CD4-positive, alpha-beta T cell treated with Interleukin-6 for 4 hours (primary cell): ENCODE measurements at places on chromosomes 2 and 18.

DNA sequence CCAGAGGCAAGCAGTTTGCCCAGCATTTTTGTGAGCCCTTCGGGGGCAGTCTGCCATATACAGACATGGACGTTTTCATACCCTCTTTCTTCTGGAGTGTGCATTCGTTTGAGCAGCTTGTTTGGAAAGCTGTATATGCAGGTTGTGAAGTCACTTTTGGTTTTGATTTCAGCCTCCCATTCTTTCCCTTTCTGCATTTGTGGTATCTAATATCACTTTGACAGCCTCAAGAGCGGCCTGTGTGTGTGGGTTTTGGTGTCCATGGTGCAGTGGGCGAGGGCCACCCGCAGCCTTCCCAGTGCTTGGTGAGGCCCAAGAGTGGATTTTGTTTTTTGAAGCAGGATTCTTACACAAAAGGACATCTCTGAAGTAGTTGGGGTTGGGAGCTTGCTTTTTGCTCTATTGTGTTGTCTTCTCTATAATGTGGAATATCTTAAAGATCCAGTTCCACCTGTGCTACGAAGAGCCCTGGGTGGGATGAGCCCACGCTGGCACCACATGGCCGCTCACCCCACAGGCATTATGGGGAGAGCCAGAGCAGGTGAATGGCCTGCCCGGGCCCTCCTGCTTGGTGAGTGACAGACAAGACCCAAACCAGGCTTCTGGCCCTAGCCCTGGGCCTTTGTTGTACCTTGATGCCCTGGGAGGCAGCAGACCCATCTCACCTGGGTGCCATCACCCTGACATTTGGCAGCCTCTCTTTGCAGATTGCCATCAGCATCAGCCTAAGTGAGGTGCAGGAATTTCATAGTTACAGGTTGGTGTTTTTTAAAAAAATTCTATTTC lies 29.5 kb downstream of the INPP4A start:
- peak; percentile 21 for DNase-seq

GRCh38 chr2:10372203-10372861 lies 69.6 kb downstream of the HPCAL1 start:
- DNase-seq: no peak

DNA sequence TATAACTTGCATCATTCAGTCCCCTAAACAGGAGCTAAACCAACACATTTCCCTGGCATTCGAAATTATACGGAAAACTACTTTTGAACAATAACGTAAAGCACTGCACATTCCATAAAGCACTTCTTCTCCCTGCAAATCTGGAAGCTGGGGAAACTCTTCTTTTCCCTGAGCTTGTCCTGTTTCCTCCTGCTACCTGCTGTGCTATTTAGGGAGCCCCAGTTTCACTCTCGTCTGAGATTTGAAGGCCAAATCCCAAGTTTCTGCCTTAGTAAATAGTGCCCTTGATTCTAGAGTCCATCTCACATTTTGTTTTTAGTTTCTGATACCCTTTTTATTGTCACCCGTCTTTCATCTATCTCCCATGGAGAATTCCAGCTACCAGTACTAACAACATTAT lies 67.7 kb upstream of the OSR1 start:
- DNase-seq: no peak

GRCh38 chr18:25883091-25883490 lies 207.3 kb downstream of the SS18 start:
- no peak for DNase-seq

- no peak for DNase-seq
Measured at GRCh38 chr2:14626873-14627272, 5.6 kb upstream of the LRATD1 start.

DNA sequence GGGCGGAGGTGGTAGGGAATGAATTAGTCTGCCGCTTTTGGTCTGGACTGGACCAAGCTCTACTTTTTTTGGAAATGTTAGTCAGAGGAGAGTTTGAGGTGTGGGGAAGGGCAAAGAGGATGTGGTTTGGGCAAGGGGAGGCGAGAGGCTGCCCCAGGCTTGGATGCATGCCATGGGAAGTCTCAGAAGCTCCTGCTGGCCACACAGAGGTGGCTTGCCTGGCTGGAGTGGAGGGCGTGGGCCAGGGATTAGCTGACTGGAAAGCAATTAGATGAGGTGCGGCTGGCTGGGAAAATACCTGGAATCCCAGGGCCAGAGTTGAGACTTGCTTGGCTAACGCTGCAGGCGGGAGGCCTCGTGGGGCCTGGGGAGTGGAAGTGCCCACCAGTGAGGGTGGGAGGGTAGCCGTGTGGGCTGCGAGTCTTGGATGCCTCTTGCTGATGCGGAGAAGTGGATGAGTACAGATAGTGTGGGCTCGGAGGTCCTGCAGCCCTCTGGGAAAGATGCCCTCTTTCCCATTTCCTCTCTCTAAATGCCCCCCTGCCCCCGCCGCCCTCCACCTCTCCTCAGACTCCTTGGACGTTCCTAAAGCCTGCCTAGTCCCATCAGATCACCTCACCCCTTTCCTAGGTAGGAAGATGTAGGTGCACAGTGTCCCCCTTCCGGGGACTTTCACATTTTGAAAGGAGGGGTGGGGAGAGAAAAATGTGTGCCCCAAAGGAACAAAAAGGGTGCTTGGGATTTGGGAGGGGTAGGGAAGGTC lies 117.6 kb downstream of the SMAD7 start:
- peak; percentile 29 for DNase-seq

DNA sequence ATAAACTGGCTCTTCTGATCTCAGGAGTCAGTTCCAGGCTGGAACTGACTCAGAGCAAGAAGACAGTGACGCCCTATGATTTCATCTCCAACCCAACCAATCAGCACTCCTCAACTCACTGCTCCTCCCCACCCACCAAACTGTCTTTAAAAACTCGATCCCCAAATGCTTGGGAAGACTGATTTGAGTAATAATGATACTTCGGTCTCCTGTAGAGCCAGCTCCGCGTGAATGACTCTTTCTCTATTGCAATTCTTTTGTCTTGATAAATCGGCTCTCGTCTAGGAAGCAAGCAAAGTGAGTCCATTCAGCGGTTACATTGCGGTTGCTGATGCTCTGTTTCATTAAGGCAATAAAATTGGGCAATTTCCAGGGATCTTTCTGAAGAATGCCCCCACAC lies 1025.3 kb upstream of the CNTNAP5 start:
- DNase-seq: no peak

DNA sequence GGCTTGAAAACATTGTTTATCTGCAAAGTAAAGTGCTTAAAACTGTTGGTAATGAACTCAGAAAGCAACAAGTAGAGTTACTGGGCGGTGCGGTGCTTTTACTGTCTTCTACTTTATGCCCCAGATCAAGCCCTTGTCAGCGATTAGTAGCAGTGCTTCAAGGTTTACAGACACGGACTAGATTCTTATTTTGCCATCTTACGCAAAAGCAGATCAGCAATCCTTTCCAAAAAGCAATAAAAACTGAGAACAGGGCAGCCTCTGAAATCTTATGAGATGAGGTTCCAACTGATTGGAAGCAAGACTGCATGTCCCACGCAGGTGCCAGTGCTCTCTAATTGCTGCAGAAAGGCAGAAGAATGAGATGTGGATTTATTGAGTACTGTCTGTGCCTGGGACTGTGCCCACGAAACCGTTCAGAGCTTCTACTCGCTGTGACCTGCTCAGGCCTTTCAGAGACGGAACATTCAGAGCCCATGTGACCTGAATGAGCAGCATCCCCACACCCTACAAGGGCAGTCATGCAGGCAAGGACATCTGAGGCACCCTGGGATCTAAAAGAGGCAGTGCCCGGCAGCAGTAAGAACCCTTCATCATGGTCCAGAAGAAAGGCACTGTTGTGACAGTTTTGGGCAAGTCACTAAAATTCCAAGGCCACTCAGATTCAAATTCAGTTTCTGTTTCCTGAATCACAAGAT lies 15.7 kb downstream of the COL4A3 start:
- no peak for DNase-seq

DNA sequence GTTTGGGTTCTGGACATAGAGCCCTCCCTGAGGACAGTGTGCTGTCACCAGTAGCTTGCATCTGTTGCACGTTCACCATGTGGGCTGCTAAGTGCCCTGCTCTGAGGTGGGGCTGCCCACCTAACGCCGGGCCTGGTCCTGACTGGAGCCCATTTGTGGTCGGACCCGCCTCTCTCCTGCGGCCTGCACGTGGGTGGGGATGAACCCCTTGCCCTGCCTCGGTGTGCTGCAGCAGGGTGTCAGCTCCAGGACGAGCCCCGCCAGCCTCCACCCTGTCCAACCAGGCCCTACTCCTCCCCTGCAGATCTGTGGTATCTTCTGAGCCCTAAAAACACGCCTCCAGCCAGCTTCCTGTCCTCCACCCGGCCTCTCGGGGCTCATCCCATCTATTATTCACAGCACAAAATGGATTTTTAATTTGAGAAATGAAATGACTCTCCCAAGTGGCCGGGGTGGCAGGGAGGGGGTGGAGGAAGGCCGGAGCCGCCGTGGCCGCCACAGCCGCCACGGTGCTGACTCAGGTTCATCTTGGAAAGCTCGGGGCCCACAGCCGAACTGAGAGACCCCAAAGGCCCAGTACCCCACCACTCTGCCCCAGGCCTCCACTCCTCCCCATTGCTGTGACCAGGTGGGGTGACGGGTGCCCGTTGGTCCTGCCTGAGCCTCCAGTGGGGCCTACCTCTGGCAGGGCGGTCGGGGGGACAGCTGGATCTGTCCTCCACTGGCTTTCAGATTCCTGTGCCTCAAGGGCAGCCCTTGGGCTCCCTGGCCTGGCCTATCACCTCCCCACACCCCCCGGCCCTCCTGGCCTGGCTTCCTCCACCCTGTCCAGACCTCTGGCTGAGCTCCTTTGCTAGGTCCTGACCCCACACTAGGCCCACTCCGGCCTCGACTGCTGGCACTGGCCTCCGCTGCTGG lies 2.8 kb upstream of the ECEL1 start:
- no peak for DNase-seq

DNA sequence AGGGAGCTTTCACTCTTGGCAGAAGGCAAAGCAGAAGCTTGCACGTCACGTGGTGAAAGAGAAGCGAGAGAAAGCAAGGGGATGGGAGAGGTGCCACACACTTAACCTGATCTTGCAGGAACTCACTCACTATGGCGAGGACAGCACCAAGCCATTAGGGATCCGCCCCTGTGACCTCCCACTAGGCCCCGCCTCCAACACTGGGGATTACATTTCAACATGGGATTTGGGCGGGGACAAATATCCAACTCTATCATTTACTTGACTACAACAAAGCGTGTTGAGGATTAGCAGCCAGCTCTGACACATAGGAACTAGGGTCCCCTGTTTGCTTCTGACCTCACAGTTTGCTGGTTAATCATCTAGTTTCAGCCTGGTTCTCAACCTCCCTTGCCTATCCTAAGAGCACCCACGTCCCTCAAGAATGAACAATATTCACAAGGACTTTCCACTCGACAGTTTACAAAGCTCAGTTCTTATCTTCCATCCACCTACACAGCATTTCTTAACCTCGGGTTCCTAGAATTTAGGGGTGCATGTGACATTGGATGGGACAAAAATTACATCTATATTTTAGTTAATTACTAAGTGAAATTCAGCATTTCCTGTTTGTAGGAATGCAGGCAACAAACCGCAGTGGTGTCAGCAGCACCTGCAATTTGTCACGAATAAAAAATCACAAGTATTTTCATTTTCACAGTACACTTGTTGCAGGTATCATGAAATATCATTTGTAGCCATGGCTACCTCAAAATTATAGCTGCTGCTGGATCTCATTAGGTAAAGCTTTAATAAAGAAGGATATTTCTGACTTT lies 36.0 kb downstream of the LBH start:
- DNase-seq: peak; percentile 60

- DNase-seq: no peak
Measured at GRCh38 chr18:46418663-46419260, 238.3 kb downstream of the LOXHD1 start.

GRCh38 chr2:120182019-120182560 lies 41.1 kb downstream of the TMEM185B start:
- DNase-seq: peak; percentile 17

- DNase-seq: no peak
Measured at GRCh38 chr2:38590053-38590452, 12.7 kb downstream of the HNRNPLL start.
